ENCODE measurements at places on chromosomes 12 and 14.

DNA sequence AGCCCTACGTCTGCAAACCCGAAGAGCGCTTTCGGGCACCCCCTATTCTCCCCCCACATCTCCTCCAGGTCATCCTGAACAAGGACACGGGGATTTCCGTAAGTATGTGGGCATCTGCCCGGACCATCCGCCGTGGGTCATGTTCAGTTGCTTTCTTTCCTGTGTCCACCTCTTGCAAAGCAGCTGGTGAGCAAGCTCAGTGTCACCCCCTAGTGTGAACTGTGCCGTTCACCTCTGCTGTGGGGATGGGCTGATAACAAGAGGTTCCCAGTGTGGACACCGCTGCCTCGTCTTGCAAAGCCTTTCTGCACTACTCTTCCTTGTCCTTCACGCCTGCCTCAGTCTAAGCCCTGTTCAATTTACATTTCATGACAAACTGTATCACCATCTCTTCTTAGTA lies 8.6 kb downstream of the PRKAB1 start:
- DNase-seq, result no peak

DNA sequence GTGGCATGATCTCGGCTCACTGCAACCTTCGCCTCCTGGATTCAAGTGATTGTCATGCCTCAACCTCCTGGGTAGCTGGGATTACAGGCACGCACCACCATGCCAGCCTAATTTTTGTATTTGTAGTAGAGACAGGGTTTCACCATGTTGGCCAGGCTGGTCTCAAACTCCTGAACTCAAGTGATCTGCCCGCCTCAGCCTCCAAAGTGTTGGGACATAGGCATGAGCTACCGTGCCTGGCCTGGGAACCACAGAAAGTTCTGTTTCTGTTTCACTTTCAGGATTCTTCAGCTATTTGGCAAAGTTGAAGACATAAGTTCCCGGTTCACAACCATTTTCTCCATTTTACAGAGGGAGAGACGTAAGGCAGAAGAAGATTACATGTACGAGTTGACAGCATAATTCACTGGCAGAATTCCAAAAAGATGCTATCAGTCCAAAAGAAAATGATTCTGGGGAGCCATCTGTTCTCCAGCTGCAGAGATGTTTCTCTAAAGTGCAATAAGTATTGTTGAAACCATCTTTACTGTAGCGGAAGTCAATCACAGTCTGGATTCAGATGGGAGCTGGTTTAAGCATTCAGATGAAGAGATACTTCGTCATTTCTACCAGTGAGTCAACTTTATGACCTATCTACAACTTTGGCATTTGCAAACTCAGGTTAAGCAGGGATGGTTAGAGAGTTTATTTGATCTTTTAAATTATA lies 8.1 kb upstream of the RNF34 start:
- DNase-seq, result no peak

DNA sequence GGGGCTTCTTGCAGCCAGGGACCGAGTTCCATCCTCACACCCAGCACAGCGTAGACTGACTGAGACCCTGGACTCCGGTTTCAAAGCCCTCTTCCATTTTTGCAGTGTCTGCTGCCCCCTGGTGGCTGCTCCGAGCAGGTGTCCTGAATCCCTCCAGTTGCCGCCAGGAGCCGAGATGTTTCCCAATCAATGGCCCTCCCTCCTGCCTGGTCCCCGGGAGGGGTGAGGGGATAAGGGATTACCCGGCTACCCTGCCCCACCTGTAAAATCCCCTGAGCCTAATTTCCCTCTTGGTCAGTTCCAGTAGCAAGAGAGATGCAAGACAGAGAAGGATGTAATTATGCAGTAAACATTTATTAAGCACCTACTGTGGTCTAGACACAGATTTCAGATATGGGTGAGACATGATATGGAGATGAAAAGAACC lies 55.0 kb downstream of the PHETA1 start:
- peak; percentile 61 for DNase-seq

- no peak for DNase-seq
These were observed 128.9 kb downstream of the SNAPC1 start for GRCh38 chr14:61891170-61891569.

DNA sequence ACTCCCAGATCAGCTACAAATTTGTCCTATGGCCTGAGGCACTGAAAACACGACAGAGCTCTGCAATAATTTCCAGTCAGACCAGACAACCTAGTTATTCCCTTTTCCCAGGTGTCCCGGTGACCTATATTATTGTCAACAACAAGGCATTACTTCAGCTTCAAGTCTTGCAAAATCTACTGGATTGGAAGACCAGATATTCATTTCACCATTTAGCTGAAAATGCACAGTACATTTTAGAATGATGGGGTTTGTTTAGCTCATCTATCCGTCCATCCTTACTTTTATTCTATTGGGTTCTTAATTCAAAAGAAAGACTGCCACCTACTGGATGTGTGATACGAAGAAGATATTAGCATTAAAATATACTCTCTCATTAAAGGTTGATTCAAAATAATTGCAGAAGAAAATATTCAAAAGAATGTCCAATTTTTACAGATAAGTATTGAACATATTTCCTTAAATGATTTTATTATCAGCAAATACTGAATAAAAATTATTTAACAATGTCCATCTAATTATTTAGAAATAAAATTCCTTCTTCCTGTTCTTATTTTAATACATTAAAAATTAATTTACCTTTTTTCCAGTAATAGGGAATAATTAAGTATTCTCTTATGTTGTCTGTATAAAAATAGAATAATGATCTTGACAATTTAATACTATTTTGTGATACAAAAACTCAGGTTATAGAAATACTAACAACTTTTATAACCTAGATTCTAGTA lies 244.9 kb upstream of the LRIG3 start:
- peak; percentile 55 for DNase-seq

DNA sequence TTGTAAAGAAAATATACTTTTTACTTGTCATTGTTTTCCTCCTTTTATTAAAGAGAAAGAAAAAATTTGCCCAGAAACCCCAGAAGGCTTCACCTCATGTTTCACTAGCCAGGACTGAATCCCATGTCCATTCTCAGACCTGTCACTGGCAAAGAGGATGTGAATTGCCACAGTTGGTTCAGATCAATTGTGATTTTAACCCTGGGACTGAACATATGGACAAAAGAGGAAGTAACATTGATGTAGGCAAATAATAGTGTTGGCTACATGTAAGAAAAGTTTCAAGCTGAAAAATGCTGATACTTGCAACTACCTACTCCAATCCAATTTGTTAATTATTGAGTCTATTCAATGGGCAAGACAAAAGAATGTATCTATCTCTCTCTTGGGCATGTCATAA lies 8.6 kb upstream of the CCDC196 start:
- no peak for DNase-seq

DNA sequence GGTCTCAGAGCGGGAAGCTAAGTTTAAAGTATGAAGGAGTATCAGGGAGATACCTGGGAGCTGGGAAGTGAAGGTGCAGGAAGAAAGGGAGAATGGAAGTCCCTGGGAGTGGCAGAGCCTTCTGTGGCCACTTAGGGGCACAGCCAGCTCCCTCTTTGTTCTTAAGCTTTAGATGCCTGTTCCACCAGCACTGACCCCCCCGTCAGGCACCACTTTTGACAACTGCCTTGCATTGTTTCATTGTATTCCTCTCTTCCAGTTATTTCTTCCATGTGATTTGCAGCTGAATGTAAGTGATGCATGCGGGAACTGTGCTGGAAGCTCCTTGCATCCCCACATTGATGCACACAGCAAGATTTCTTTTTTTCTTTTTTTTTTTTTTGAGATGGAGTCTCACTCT lies 2.6 kb downstream of the GALNT16 start:
- DNase-seq, result no peak

DNA sequence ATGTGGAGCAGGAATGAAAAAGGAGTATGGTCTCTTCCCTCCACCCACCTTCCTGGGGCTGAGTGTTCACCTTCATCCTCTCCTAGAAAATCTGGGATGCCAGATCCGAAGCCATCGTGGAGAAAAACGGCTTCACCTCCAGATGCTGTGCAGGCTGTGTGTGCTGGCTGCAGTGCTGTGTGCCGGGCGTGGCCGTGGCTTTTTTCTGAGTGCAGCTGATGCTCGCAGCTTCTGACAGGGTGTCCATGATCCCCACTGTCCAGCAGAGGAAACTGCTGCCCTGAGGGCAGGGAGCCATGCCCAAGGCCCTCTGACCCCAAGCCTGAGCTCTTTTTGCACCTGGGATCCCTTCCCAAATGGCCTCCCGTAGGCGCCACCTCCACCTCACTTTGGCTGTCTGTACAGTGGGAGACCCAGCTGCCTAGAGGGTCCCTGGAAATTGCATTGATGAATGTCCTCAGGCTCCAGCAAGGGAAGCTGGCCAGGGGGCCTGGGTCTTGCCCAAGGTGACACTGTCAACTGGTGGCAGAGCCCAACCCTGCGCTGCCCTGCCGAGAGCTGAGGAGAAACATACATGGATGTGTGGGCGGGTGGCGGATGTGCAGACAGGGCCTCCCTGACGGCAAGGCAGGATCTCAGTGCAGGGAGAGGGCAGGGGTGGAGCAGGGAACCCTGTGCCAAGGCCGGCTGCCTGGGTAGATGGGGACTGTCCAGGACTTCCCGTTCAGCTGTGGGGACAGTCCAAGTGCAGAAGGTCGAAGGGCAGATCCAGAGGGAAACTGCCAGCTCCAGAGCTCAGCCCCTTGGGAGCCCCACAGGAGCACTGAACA lies 53.3 kb downstream of the BEGAIN start:
- no peak for DNase-seq

DNA sequence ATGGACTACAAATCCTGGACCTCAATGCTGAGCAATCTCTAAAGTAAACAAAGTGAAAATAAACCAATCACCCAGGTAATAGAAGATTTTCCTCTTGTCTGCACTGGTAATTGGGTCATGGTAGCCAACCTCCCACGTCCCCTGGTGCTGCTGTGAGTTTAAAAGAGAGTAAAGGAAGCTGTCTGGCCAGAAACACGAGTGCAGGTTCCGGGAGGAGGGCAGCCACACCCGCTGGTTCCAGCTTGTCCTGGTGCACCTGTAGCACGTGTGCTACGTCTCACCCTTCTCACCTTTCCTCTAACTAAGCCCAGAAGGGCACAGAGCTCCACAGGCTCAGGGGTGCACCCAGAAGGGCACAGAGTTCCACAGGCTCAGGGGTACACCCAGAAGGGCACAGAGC lies 5.4 kb downstream of the CRACR2A start:
- DNase-seq, result no peak

- DNase-seq, result no peak
These were observed 86.3 kb downstream of the EML5 start for GRCh38 chr14:88706425-88706824.

DNA sequence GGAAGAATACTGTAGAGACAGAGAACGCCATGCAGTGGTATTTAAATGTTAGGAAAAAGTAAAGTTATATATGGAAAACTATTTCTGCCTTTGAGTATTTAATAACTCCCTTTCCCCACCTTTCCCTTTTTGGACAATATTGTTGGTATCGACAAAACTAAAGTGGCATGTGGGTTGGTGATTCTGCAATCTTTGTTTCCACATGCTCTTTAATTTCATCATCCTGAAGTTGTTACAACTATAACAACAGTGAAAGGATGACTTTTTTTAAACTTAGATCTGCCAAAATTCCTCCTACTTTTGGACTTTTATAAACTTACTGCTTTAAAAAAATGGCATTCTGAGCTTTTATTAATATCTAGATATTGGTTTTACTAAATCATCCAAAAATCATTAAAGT lies 25.3 kb downstream of the TTC8 start:
- DNase-seq, result no peak

DNA sequence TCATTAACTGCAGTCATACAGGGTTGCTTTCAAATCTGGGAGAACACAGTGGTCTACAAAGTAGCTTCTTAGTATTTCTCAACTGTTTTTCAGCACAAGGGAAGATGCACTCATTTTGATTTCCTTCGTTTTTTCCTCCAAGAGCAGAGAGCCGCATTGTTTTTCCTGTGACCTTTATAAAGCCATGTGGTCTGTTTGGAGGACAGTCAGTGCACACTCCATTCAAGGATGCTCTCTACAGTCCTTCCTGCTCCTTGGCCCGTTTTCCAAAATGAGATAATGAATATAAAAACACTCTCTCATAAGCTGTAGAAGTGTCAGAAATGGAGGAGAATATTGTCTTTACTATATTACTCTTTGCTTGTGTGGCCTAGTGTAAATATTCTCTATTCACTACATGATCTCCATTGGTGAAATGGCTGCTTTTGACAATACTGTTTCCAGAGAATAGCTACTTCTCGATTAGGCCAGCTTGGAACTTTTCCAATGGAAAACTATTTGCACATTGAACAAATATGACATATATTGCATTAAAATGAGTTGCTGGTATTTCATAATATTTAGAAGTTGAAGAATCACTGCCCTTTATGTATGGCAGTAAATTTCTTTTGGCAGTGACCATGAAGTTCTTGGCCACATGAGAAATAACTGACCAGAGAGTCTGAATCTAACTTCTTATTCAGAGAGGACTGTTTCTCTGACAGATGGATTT lies 393.1 kb upstream of the RGS6 start:
- DNase-seq, result no peak

DNA sequence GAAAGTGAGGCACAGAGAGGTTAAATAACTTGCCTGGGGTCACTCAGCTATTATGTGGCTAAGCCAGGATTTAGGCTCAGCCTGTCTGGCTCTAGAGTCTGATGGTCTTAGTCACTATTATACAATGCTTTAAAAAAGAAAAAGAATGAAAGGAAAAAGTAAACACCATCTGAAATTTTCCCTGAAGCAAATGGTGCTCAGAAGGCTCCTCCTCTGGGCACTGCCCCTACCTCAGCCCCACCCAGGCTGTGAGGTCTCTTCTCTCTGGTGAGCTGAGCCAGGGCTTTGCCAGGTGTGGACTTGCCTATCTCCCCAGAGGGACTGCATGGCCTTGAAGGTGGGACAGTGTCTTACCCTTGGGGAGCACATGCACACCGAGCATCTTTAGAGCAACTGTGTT lies 117.5 kb upstream of the DYRK2 start:
- DNase-seq, result no peak

Measured in RKO (cell line).